ENCODE measurements at places on chromosomes 4 and X. TPM values are rescaled to one million over a fixed set of nuclear protein-coding genes. Genes with fewer than 3 reads are reported as not detected.
A peak's percentile ranks its signal among the peaks of the same experiment; 100 is the strongest.

- H3K4me3 ChIP-seq = no peak overlapping the region
- peak; percentile 30 for DNase-seq
- H3K4me1 ChIP-seq = no peaks in the 10 kb centered on the region
- no peaks in the 10 kb centered on the region for H3K36me3 ChIP-seq
- H3K27ac ChIP-seq = no peak overlapping the region
Observed at GRCh38 chrX:104922206-104922621, 298.3 kb downstream of the TEX13A start.

- H3K36me3 ChIP-seq = peaks cover 15% of the 10 kb centered on the region
- no peak for DNase-seq
- H3K27me3 ChIP-seq = no peaks in the 10 kb centered on the region
- H3K4me3 ChIP-seq = no peak overlapping the region
- no peak overlapping the region for H3K27ac ChIP-seq
- peaks cover 24% of the 10 kb centered on the region for H3K4me1 ChIP-seq
Observed at GRCh38 chrX:1393871-1394615, 2.1 kb upstream of the SLC25A6 start.

- H3K27ac ChIP-seq = no peak within 1 kb of the TSS
- H3K36me3 ChIP-seq = no peaks in the 10 kb centered on the region
- H3K4me3 ChIP-seq = no peak within 1 kb of the TSS
- H3K4me1 ChIP-seq = peaks cover 32% of the 10 kb centered on the region
Observed at GRCh38 chrX:25015486-25016360, at the start of gene ARX. Gene ARX (minus strand): TSS chrX:25015965. CDS start chrX:25015737, 228 bp downstream.

GRCh38 chrX:146707781-146708180 lies 101.8 kb upstream of the CXorf51B start:
- H3K4me1 ChIP-seq = no peaks in the 10 kb centered on the region
- no peak overlapping the region for H3K4me3 ChIP-seq

GRCh38 chrX:30649859-30650258 lies 3.4 kb upstream of the GK start:
- H3K4me3 ChIP-seq = no peak overlapping the region
- H3K27me3 ChIP-seq = no peaks in the 10 kb centered on the region
- H3K4me1 ChIP-seq = peaks cover 8% of the 10 kb centered on the region
- no peaks in the 10 kb centered on the region for H3K36me3 ChIP-seq
- H3K27ac ChIP-seq = no peak overlapping the region

GRCh38 chrX:105451401-105451800 lies 230.9 kb upstream of the TEX13A start:
- DNase-seq = no peak
- no peaks in the 10 kb centered on the region for H3K27me3 ChIP-seq
- H3K4me1 ChIP-seq = no peaks in the 10 kb centered on the region
- no peaks in the 10 kb centered on the region for H3K36me3 ChIP-seq
- H3K4me3 ChIP-seq = no peak overlapping the region

GRCh38 chr4:119832776-119833175 lies 204.2 kb upstream of the PDE5A start:
- H3K4me1 ChIP-seq = no peaks in the 10 kb centered on the region
- H3K27me3 ChIP-seq = no peaks in the 10 kb centered on the region
- no peaks in the 10 kb centered on the region for H3K36me3 ChIP-seq
- no peak overlapping the region for H3K27ac ChIP-seq

- peaks cover 8% of the 10 kb centered on the region for H3K36me3 ChIP-seq
- H3K27ac ChIP-seq = no peak overlapping the region
- H3K4me1 ChIP-seq = no peaks in the 10 kb centered on the region
- no peak for DNase-seq
- no peak overlapping the region for H3K4me3 ChIP-seq
- no peaks in the 10 kb centered on the region for H3K27me3 ChIP-seq
Observed at GRCh38 chrX:136215559-136215958, 35.6 kb downstream of the MAP7D3 start.

DNA sequence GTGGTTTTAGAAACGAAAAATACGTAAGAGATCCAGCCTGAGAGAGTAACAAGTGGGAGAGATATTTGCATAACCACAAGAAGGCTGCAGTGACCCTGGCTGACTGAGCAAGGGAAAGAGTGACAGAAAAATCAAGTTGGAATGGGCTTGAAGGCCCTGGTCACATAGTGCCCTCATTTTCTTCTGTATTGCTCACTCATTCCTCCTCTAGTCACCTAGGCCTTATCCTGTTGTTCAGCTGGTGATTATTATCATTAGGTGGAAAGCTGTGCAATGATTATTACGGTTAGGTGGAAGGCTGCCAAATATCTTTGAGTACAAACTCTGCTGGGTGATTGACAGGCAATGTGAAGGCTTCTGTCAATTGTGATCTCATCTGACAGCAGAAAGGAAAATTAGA lies 2384.1 kb downstream of the PCDH7 start:
- no peaks in the 10 kb centered on the region for H3K36me3 ChIP-seq
- no peaks in the 10 kb centered on the region for H3K27me3 ChIP-seq
- DNase-seq = no peak
- H3K4me3 ChIP-seq = no peak overlapping the region
- H3K4me1 ChIP-seq = no peaks in the 10 kb centered on the region
- H3K27ac ChIP-seq = no peak overlapping the region

Gene LINC00632
- total RNA-seq = 0.16 TPM

Gene HTR2C
- total RNA-seq = not detected

Gene SRPK3
- not detected for total RNA-seq

Gene PRDM8
- 6.2 TPM for total RNA-seq

Gene FAM184B
- total RNA-seq = 0.05 TPM

Gene DCLK2
- not detected for total RNA-seq

Gene TNMD
- not detected for total RNA-seq

Gene PPBP
- 171 TPM for total RNA-seq
